CD14-positive monocyte (primary cell): ENCODE measurements at places on chromosomes 3 and 15.
A peak's percentile ranks its signal among the peaks of the same experiment; 100 is the strongest.

- no peak for DNase-seq
Observed at GRCh38 chr15:70132139-70132538, 34.4 kb upstream of the TLE3 start.

GRCh38 chr3:196638861-196639482, 522 bp upstream of the NRROS start:
- no peak for DNase-seq

DNA sequence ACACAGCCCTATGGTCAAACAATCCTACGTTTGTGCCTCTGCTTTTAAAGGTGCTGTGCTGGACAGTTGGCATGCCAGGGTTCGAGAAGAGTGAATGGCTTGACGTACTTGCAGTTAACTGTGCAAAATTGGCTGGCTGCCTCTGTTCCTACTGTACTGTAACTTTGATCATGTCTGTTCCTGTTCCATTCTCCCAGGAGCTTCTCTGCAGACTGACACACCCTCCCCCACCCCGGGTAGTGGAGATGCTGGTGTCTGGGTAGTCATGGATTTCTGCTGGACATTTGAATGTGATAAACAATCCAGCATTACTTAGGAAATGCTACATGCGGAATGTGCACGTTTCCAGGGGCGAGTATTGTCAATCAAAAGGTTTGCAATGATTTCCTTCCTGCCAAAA, 6.5 kb upstream of the VILL start:
- DNase-seq = no peak

- DNase-seq = no peak
Observed at GRCh38 chr15:73981761-73982221, 10.3 kb downstream of the STOML1 start.

- no peak for DNase-seq
Observed at GRCh38 chr15:94584833-94585244, 353.5 kb downstream of the MCTP2 start.

DNA sequence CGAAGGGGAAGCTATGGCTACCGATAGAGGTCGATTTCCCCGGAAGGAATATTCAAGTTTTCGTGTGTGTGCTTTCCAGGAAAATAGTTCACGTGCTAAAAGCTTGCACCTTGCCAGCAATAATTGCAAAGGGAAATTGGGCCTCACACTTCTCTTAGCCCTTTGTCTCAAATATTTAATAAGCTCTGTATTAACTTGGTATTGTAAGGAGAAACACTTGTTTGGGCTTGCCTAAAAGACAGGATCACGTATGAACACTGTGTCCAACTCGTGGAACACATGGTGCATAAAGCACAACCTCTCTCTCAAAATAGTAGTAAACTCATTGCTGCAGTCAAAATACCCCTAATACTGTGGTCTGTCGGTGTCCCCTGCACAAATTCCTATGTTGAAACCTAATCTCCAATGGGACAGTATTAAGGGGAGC, 352 bp upstream of the TMF1 start:
- DNase-seq = no peak

DNA sequence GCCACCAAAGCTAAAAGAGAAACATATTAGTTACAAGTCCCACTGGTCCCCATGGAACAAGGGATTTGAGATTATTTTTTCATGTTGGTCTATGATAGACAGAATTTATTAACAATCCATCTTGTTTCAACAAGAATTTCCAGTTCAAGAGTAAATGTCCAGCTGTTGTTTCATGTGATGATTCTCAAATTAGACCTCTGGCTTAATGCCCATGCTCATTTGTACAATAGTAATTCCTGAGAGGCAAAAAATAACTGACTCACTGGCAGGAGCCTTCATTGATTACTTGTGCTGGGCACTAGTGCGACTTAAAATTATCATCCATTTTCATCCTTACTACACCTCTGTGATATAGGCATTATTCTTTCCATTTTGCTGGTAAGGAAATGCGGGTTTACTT, 171.3 kb downstream of the ITPR1 start:
- DNase-seq = no peak

DNA sequence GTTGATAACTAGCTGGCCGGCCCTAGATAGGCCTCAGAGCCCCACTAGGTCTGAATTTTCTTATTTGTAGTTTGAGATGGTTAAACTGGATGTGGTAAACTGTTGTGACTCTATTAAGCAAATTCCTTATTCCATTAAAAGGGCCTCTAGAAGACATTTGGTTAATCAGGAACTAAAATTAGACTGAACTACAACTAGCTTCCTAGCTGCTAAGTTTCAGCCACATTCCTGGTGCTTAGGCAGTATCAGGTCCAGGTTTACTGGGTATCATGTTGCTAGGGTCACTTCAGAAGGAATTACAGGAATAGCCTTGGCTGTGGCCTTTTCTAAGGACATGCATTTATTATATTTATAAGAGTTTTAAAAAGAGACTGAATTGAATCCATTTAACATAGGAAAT, 136.3 kb downstream of the PLD1 start:
- no peak for DNase-seq

DNA sequence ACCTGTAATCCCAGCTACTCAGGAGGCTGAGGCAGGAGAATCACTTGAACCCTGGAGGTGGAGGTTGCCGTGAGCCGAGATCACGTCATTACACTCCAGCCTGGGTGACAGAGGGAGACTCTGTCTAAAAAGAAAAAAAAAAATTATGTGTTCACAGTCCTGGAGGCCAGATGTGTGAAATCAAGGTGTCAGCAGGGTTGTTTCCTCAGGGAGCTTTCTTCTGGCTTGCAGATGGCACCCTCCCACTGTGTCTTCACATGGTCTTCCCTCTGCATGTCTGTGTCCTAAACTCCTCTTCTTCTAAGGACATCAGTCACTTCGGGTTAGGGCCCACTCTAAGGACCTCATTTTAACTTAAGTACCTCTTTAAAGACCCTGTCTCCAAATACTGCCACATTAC, 56.1 kb upstream of the UBE2E1 start:
- DNase-seq = peak; percentile 28

DNA sequence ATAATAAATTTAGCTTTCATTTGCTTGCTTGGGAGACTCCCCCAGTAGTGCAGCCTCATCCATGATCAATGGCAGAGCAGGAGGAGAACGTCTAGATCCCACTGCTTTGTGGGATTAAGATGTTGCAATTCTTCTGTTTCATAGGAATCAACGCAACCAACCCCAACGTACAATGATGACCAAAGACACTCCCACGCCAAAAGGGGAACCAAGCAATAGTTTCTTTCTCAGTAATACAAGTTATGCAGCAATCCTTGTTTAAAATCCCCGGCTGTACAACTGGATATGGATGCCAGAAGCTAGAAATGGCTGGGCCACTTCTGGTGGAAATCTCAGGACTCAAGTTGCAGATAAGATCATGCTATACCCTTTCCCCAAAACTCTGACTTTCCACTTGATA, 411.2 kb downstream of the VPS13C start:
- no peak for DNase-seq

DNA sequence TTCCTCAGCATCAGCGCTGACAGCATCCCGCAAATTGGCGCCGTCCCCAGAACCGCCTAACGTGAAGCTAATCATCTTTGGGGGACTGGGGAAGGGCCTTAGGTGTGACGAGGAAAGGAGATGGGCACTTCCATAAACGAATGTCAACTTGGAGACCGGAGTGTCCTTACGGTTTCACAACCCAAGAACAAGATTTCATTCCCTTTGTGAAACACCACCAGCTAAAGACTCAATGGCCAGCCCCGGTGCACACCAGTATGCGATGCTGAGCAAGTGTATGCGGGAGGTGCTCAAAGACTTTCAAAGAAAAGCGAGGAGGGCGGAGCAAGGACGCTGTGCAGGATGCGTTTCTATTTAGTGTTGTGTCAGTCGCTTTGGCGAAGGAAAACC, 759 bp upstream of the TTBK2 start:
- no peak for DNase-seq

DNA sequence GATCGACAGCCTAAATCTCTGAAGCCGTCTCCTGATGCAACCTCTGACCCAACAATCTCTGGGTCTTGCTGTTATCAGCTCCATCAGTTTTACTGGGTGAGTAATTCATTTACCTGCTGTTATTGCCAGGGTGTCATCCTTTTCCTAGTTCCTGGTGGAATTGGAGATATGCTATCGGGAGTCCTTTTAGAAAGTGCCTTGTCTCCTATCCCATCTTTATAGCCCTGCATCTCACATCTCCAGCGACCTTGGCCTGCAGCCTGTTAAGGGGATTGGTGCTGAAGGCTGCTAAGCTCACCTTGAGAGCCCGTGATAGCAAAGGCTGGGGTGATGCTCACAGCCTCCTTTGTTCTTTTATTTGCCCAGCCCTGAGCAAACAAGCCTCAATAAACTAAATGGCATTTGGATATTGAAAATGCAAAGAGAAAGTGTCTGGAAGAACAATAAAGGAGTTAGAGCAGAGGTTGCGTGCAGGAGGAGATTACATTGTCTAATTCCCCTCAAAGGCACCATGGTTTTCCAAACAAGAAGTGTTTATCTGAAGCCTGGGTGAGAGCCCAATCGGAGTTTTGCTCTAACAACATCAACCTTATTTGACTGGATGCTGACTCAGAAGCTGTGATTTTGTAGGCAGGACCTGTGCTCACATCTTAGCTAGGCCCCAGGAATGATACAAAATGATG, 101.8 kb downstream of the RPLP1 start:
- DNase-seq = no peak

- no peak for DNase-seq
Observed at GRCh38 chr3:172614340-172615274, 91.4 kb upstream of the TNFSF10 start.

- DNase-seq = peak; percentile 30
Observed at GRCh38 chr3:186254676-186255650, 107.1 kb downstream of the DGKG start.

- no peak for DNase-seq
Observed at GRCh38 chr15:68407141-68407885, 24.6 kb downstream of the ITGA11 start.
